SIG-M5 (cell line): ENCODE measurements at places on chromosomes 3 and 15.
A peak's percentile ranks its signal among the peaks of the same experiment; 100 is the strongest.

DNA sequence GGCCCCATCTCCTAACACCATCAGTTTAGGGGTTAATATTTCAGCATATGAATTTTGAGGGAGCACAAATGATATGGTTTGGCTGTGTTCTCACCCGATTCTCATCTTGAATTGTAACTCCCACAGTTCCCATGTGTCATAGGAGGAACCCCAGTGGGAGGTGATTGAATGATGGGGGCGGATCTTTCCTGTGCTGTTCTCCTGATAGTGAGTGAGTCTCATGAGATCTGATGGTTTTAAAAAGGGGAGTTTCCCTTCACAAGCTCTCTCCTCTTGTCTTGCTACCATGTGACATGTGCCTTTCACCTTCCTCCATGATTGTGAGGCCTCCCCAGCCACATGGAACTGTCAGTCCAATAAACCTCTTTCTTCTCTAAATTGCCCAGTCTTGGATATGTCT lies 73.8 kb upstream of the TJP1 start:
- DNase-seq: no peak

- DNase-seq: no peak
Observed at GRCh38 chr3:79515072-79515471, 252.7 kb downstream of the ROBO1 start.

- DNase-seq: no peak
Observed at GRCh38 chr15:66635817-66636216, 66.2 kb upstream of the SMAD6 start.

- no peak for DNase-seq
Observed at GRCh38 chr3:43856351-43856750, 165.6 kb downstream of the ABHD5 start.

DNA sequence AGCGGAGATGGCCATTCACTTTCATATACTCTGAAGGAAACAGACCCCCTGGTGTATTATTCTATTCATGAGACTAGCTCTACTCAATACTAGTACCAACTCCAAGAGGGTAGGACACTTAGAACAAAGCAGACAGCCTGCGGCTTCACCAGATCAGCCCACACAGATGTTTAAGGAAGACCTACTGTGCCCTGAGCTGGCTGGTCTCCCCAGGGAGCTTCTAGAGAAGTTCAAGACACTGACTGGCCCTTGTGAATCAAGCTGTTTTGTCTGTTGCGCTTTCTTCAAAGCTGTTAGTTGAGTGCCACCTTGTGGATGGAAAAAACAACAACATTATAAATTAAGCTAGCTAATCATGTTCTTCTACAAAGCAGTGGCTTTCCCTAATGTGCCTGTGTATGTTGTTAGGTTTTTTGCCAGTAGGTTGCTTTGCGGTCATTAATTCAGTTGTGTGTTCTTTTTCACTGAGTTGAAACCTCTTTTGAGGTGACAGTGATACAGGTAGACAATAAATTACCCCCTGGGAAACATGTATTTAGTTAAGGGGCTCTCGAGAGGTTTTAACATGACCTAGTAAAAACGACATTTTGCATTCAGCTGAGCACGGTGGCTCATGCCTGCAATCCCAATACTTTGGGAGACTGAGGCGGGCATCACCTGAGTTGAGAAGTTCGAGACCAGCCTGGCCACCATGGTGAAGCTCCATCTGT lies 64.2 kb upstream of the MYZAP start:
- peak; percentile 1 for DNase-seq

DNA sequence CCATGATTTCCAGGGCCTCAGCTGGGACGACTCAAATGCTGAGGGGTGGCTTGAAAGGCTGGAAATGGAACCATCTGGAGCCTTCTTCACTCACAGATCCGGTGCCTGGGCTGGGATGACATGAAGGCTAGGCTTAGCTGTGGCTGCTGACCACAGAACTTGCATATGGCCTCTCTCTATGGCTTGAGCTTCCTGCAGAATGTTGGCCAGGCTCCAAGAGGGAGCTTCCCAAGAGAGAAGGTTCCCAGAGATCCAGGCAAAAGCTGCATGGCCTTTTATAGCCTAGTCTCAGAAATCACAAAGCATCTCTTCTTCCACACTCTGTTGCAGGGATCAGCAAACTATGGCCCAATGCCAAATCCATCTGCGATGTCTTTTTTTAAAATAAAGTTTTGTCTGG lies 44.8 kb downstream of the GATM start:
- DNase-seq: no peak

- DNase-seq: no peak
Observed at GRCh38 chr3:110149763-110150162, 812.4 kb upstream of the DPPA4 start.

DNA sequence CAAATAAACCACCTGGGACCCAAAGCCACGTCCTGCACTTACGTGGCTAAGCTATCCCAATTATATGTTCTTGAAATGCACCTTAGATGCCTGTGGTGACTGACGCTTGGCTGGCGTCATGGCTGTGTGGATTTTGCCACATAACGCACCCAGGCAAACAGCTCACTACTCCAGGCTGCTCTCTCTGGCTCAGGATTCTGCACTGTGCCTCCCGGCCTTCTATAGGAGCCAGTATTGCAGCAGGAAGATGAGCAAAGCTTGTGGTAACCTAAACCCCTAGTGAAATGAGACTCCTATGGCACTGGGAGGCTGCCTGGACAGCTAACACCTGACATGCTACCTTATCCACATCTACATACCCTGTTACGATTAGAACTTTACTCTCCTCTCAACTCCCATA lies 179.3 kb downstream of the THRB start:
- DNase-seq: no peak

GRCh38 chr3:95710684-95711083 lies 1103.7 kb upstream of the EPHA6 start:
- no peak for DNase-seq

GRCh38 chr3:39936848-39937247 lies 127.4 kb downstream of the MYRIP start:
- DNase-seq: no peak

GRCh38 chr3:134694946-134695543 lies 44.2 kb upstream of the KY start:
- no peak for DNase-seq

- DNase-seq: no peak
Observed at GRCh38 chr15:84983294-84983693, 1.6 kb downstream of the PDE8A start.
